ENCODE measurements at places on chromosomes 13 and 19.
A peak's percentile ranks its signal among the peaks of the same experiment; 100 is the strongest.

GRCh38 chr13:25244123-25244522, 43.2 kb downstream of the MTMR6 start:
- no peak for DNase-seq

DNA sequence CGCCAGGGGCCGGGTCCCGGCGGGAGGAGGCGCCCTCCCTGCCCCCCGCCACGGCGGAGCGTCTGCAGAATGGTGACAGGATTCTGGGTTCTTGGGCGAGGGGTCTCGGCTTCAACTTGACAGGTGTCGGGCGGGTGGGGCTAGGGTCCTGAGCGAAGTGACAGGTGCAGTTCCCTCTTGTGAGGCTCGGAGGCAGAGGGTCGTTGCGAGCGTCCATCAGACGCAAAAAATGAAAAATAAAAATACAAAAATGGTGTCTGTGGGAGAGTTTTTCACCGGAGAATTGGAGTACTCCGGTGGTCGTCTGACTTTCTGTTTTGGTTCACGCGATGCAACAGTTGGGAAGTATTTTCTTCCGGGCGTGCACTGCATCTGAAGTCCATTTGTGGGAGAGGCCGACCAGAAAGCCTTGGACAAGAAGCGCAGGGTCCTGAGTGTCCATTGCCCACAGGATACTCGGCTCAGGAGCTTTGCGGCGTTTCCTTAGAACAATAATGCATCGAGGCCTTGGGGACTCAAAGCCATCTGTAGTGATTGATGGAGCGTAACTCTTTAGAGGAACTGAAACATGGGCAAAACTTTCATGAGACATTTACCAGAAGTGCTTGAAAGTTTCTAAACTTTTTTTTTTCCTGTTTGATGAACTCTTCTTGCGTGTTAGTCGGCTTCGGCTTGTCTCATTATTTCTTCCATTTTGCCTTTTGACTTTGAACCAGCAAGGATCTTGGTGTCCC, 759 bp downstream of the RB1 start:
- DNase-seq = no peak

DNA sequence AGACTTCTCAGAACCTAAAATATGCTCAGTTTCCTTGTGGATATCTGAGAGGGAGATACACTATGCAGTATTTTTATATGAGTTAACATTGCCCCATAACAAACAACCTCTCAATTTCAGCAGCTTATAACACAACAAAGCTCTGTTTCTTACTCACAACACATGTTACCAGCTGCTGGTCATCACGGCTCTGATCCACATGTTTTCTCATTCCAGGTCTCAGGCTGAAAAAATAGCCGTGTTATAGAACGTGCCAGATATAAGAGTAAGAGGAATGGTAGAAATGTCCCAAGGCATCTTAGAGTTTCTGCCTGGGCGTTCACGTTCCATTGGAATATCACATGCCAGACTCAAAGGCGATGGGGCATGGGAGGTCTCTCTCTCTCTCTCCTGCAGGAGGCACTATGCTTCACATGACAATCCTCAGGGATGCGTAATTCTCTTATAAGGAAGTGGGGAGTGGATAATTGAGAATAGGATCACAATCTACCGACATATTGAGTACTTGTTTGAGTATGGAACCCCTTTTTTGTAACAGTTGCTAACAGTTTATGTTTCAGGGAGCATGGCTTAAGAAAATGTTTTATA, 246.6 kb downstream of the NHLRC3 start:
- DNase-seq = no peak

DNA sequence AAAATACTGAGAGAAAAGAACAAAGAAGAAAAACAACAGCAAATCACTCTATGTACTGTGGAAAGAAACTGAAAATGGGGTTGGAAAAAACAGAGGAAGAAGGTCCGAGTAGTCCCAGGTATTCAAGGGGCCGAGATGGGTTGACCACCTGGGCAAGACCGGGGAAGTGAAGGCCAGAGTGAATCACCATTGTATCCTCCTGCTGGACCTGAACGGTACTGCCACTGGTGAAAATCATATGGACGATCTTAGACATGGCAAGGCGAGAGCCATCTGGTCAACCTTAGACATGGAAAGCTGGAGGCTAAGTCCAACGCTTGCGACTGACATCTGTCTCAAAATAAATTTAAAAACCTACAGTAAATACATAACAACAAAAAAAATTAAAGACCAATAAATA, 44.4 kb upstream of the ZNF91 start:
- DNase-seq = no peak

GRCh38 chr19:23916991-23917390, 2.3 kb downstream of the ZNF726 start:
- DNase-seq = no peak

DNA sequence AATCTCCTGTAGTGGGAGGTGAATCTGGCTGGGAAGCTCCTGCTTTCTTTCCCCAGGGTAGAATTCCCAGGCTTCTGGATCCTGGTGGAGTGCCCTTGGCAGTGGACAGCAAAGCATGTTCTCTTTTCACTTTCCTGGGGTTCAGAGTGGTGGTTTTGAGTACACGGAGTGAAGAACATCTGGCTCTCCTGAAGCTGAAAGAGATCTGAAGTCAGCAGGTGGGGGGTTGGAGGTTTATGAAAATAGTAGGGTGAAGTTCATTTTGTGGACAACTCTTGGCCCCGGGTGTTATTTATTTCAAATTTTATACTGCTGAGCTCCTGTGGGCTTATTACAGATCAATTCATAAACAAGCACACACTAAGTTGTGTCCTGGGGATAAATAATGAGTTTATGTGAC, 497.3 kb downstream of the KLF5 start:
- no peak for DNase-seq

DNA sequence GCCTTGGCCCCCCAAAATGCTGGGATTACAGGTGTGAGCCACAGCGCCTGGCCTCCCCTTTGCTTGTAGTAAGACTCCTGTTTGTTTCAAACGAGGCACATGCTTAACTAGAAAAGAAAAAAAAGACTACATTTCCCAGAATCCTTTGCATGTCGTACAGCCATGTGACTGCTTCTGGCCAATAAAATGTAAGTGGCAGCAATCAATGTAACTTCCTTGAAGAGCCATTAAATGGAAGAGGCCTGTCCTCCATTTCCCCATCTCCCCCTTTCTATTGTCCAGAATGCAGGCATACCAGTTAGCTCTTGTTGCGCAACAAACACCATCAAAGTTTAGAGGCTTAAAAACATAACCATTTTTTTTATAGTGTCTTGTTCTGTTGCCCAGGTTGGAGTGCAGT, 10.4 kb upstream of the GPR32 start:
- DNase-seq = no peak

DNA sequence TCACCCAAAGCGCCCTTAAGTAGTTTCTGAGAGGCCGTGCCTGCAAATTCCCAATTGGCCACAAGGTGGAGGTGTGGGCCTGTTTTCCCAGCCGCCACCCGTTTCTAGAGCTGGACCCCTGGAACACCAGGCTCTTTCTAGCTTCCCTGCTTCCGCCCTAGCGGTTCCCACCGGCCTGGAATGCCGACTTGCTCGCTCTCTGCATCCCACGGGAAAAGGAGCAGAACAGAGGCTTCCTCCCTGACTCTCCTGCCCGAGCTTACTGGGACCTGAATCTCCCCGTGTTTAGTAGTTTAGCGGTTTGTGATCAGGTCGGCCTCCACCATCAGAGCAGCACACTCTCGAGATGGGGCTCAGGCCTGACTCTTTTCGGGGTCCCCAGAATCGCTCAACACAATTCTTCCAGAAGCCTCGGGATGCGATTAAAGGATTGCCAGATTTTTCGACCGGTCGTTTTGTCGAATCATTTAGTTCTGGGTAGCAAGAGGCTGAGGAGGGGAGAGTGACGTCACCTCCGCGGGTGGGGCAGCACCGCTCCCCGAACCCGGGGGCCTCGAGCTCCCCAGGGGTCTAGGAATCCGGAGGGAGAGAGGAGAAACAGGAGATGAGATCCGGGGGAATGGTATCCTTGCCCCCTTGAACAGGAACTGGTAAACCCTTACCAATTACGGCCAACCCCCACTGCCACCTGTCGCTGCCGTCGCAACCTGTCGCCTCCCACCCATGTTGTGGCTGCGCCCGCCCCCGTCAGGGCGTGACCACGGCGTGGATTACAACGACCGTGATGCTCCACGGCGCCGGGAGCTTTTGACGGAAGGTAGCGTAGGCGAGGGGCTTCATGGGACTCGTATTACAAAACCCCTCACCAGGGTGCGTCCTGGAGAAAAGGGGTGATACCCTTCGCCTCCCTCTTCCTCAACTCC, 8.0 kb downstream of the NAPSA start:
- DNase-seq = peak; percentile 90

DNA sequence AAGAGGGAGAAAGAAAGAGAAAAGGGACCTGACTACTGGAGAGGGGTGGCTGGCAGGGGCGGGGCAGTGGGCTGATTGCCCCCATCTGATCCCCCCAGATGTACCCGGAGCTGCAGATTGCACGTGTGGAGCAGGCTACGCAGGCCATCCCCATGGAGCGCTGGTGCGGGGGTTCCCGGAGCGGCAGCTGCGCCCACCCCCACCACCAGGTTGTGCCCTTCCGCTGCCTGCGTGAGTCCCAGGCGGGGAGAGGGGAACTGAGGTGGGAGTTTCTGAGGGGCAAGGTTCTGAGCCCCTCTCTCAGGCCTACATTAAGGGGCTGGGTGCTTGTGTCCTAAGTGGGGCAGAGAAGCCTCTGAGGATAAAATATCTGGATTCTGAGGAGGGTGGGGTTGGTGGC, 2.4 kb downstream of the APLP1 start:
- DNase-seq = no peak

DNA sequence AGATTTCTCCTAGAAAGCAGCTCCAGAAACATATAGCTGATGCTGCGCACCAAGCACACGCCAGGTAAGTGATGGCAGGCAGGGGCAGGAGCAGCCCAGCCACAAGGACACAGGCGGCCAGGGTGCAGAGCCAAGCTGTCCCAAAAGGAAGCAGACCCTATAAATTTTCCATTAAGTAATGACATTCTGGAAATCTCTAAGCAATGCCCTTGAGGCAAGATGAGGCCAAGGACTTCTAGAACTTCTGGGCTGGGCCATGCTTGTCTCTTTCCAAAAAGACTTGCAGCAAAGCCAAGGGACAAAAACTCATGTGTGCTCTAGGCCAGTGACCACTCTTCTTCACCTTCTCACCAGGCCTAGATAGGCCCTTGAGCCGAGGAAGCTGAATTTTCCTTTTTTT, 42.2 kb upstream of the EPHX3 start:
- no peak for DNase-seq

DNA sequence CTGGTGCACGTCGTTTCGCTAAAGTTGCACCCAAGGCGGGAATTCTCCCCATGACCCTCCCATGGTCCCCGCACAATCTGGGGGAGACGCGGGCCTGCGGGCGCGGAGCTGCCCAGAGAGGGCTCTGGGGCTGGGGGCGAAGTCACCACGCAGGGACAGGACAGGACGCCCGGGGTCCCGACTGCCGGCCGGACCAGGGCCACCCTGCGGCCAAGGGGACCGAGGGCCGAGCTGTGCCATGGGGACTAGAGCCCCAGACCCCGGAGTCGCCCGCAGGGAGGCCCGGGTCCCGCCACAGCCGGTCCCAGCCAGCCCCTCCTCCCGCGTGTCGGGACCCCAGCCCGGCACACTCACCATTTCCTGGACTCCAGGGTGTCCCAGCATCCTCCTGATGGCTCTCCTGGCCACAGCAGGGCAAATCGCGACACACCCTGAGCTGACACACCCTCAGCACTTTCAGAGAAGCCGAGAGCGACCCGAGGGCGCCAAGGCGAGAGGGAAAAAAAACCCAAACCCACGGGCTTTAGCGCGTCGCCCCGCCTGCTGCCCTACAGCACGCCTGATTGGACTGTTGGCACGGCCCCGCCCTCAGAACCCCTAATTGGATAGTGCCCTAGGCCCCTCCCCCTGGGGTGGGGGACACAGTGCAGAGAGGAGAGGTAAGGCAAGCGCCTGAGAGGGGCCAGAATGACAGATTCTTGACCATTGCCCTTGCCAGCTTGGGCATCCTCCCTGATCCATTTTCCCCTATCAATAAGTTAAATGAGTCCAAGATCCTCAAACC, 28.6 kb downstream of the ZNF44 start:
- DNase-seq = no peak

GRCh38 chr19:34494601-34495000, 13.0 kb downstream of the WTIP start:
- DNase-seq = no peak

DNA sequence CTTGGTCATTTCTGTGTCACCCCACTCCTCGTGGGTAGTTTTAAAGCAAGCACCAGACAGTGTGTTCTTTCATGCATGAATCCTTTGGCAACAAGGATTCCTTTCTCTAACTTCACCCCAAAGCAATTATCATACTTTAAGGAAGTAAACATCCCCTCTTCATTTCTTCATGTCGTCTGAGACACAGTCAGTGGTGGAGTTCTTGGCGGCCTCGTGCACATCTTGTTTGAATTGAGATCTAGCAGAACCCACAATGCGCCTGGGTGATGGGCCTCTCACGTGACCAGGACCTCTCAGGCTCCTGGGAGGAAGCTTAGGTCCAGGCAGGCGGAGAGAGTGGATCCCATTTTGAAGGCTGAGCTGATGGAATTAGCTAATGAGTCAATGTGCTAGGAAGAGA, 2.6 kb downstream of the ACSBG2 start:
- no peak for DNase-seq

DNA sequence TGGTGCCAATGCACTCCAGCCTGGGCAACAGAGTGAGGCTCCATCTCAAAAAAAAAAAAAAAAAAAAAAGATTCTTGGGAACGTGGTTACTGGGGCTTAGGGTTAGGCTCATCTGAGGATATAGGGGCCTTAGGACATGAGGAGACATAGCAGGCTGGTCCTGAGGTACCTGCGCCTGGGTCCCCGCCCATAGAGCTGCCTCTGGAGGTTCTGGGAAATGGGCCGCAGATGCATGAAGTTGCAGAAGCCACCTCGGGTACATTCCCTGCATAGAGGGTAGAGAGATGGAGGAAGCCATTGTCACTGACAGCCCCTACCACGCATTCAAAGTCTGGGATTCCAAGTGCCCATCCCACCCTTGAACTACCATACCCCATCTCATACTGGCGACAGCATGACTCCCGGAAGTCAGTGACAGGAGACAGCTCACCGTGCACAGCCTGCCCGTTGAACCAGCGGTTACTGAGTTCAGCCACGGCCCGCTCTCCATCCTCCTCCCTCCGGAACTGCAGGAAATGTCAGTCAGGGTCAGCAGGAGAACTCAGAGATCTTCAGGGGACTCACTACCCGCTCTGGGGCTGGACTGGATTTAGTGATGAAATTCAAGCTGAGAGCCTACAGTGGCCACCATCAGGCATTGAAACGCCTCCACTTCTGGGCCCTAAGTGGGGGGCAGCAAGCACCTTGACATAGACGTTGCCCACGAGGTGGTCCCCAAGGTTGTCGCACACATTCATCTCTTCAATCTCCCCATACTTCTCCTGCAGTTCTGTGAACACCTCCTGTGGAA, 1.4 kb downstream of the U2AF1L4 start:
- no peak for DNase-seq

DNA sequence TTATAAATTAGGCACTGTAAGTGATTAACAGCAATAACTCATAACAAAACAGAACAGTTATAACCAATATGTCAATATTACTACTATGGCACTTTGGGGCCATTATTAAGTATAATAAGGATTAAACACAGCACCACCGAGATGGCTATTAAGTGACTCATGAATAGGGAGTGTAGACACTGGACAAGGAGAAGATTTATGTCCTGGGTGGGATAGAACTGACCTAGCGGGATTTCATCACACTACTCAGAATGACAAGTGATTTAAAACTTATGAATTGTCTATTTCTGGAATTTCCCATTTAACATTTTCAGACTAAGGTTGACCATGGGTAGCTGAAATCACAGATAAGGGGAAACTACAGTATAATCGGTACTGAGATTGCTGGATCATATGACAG, 79.0 kb upstream of the SLC7A1 start:
- no peak for DNase-seq
